ENCODE measurements at places on chromosomes 2 and 18.

GRCh38 chr2:174202188-174202587 is 46.1 kb downstream of the OLA1 start:
- no peak for DNase-seq

GRCh38 chr2:229057976-229058553 is 213.0 kb downstream of the PID1 start:
- no peak for DNase-seq

DNA sequence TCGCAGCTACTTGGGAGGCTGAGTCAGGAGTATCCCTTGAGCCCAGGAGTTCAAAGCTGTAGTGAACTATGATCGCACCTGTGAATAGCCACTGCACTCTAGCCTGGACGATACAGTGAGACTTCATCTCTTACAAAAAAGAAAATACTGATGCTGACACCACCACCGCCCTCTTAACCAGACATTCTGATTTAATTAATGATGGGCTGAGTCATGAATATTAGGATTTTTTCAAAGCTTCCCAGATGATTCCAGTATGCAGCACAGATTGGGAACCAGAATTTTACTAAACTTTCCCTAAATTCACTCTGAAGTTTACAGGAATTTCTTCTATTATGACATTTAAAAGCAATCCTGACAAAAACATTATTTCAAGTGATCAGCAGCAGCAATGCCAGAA is 130.1 kb downstream of the ERBB4 start:
- no peak for DNase-seq

DNA sequence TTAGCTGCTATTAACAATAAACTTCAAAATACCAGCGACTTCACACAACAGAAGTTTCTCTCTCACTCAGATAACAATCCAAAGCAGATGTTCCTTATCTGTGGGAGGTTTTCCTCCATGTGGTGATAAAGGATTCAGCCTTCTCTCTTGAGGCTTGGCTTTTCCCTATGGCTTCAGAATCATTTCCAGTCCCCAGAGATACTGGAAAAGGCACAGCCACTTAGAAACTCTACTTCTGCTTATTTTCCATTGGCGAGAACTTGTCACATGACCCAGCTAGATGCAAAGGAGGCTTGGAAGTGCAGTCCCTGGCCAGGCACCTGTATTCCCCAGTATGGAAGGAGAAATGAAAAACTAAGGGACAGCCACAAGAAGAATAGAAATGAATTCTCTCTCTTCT is 344.8 kb downstream of the MTX2 start:
- DNase-seq = no peak

GRCh38 chr2:61718965-61719364 is 134.9 kb downstream of the FAM161A start:
- no peak for DNase-seq

GRCh38 chr18:76494231-76495005 is 624 bp downstream of the ZNF516 start:
- no peak for DNase-seq
